Esophagus squamous epithelium (tissue), 5 donors: ENCODE measurements at places on chromosomes 7 and 10.

GRCh38 chr7:128017460-128017859 lies 13.8 kb downstream of the LRRC4 start:
- no peak for DNase-seq

DNA sequence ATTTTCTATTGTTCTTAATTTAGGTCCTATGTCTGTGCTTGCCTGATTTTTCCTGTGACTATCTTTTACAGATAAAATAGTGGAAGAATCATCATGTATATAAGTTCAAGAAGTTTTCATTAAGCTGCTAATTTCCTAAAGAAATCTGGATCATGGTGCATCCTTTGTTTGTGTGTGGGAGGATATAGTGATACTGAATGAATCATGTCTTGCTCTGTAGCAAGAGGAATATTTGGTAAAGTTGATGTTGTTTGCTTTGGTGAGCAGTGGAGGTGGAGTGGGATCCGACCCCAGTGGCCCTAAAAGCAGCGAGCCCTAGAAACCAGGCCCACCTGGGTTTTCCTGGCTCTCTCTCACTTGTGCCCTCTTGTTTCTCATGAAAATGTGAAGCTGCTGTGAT lies 83.7 kb downstream of the CCNY start:
- DNase-seq = no peak

DNA sequence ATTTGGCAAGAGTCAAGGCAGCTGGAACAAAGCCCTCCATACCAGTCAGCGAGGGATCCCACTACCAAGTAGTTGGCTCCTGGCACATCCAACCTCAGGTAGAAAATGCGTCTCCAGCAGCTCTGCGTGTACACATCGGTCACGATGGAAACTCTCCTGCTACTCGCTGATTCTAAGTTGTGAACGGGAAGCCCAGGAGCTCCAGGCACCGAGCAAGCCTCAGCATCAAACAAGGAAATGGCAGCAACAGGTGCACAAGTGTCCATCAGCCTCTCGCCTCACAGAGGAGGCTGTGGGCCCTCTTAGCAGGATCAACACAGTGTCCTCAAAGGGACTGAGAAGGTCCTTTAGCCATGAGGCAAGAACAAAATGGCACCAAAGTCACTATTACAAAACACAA lies 127.0 kb downstream of the TCERG1L start:
- no peak for DNase-seq

- no peak for DNase-seq
Observed at GRCh38 chr7:143391462-143392404, 10.6 kb downstream of the ZYX start.

DNA sequence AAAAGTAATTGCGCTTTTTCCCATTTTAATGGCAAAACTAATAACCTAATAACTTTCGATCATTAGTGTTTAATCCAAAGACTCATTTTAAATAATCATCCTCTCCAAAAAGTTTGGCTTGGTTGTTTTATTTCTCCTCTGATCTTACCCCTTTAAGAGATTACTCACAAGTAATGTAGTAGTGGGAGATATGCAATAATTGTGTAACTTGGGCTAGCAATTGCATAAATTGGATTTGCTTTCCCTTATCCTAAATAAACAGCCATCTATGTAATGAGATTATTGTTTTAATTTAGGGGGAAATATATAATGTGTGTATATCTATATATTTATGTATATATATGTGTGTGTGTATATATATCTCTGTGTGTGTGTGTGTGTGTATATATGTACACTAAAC lies 82.5 kb downstream of the RNLS start:
- no peak for DNase-seq

DNA sequence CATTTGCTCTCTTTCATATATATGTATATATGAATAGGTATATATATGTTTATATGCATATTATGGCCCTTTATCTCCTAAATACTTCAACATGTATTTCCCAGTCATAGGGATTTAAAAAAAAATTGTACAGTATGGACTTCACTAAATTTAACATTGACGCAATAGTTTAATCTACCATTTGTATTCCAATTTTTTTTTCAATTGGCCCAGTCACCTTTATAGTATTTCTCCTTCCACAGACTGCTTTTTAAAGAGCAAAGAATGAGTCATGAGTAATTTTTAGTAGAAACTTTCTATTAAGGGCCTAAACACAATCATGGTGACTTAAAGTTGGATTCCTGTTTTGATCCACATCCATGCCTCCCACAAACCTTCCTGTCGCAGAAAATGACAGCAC lies 20.5 kb downstream of the CCSER2 start:
- no peak for DNase-seq

DNA sequence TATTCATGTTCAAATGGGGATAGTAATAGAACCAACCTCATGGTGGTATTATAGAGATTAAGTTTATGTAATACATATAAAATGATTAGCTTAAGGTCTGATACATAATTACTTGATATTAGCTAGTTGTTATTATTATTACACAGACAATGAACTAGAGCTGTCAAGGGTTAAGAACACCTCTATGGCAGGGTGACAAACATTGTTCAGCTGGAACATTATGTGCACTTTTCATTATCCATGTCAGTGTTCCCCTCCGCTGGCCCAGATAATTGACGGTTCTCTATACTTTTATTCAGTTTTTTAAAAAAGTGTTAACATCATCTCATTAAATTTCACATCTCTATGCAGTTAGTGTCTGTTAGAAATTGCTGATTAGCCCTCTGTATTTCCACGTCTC lies 142.1 kb downstream of the CDK14 start:
- DNase-seq = no peak

- no peak for DNase-seq
Observed at GRCh38 chr10:3094609-3095036, 27.3 kb downstream of the PFKP start.

DNA sequence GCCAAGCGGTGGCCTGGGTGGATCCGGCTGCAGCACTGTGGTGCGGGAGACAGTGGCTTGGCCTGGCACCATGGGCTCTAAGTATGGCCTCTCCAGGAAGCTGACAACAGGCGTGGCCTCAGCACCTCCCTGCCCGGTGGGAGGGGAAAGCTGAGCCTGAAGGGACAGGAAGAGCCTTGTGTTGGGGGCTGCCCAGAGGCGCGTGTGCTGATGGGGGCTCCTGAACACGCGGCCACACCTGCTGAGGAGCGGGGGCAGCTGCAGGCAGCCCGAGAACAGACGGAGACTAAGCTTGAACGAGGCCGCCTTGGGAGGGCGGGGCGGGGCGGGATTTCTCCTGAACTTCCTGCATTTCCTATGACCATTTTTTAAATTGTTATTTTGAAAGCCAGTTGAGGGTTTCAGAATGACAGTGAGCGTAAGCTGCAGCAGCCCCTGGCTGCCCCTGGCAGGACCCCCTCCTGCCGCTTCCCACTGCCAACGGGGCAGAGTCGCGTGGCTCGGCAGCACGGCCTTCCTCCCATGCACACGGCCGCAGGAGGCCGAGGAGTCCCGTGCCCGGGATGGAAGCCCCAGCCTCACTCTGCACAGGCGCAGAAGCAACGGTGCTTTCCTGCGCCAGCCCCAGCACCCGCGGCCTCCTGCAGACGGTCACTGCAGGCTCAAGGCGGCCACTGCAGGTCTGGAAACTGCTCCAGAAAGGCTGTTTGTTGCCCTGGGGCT lies 43.2 kb downstream of the DPYSL4 start:
- no peak for DNase-seq
